Activated CD8-positive, alpha-beta memory T cell treated with anti-CD3 and anti-CD28 coated beads for 48 hours (primary cell): ENCODE measurements at places on chromosomes 4 and X.

DNA sequence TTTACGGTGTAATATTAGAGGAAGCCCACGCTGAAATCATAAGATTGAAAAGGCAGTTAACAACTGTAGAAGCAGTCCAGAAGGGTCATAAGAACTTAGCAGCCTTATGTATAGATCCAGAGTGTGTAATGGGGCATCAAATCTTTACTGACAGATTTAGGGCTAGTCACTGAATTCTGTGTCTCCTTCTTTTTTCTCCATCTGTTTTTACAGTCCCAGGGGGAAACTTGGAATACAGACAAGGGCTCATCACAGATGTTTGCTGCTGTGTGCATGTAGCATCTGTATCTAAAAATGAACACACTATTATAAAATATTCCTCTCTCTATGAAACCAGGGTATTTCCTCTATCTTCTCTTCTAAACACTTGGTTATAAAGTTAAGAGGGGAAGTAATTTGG, 43.9 kb downstream of the CYSLTR1 start:
- no peak for DNase-seq

- DNase-seq, result no peak
Observed at GRCh38 chr4:56803471-56803870, 18.0 kb downstream of the SPINK2 start.

- no peak for DNase-seq
Observed at GRCh38 chrX:16138108-16138427, 14.7 kb downstream of the GRPR start.

DNA sequence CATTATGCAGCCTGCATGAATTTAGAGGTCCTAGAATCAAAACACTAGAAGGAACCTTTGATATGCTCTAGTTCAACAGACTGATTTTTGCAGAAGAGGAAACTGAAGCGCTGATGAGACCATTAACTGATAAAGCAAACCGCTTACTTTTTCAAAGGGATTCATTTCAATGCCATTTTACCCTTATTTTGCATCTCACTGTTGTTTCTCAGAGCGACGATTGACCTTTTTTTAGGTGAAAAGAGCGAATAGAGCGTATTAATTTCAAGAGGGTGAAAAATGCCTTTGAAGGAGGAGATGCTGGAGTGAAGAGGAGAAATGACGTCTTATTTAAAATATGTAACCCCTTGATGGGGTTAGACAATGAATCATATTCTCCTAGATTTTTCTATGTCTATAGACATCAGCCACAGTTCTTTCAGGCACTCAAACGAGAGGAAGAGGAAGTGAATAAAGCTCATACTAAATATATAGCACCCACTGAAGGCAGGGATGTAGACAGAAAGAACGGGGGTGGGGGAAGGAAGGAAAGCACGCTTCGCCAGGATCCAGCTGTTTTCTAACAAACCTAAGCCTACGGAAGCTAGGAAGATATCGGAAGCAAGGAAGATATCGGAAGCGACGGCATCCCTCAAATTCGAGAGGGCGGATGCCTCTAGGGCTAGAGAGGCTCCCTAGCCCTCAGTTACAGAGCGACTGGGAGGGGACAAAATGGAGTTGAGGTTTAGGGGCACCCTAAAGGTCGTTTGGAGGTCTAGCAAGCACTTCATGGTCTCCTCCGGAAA, 848 bp downstream of the ACSL4 start:
- DNase-seq, result no peak

DNA sequence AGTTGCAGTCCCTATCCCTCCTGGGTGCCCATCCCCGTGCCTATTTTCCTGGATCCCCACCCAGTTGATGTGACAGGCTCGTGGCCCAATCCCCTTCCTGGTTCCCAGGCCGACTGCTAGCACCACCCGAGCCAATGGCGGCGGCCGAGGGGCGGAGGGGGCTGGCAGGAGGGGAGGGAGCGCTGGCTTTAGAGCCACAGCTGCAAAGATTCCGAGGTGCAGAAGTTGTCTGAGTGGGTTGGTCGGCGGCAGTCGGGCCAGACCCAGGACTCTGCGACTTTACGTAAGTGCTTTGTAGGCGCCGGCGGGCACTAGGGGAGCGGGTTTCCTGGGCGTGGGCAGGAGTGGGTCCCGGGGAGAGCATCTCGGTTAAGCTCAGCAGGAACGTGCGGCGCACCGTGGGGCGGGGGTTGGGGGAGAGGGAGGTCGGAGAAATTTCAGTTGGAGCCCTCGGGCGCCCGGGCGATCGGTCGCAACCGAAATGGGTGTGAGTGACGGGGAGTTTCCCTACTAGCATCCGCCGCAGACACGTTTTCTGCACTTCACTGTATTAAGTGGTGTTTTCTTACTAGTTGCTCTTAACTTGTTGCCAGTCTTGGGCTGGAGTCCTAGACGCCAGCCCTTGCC, at the start of gene PLS3:
PLS3 (plus strand) TSS at position 197 of the 627 bp plus-strand sequence. CDS start 49,077 bp downstream, outside the sequence.
- no peak for DNase-seq

DNA sequence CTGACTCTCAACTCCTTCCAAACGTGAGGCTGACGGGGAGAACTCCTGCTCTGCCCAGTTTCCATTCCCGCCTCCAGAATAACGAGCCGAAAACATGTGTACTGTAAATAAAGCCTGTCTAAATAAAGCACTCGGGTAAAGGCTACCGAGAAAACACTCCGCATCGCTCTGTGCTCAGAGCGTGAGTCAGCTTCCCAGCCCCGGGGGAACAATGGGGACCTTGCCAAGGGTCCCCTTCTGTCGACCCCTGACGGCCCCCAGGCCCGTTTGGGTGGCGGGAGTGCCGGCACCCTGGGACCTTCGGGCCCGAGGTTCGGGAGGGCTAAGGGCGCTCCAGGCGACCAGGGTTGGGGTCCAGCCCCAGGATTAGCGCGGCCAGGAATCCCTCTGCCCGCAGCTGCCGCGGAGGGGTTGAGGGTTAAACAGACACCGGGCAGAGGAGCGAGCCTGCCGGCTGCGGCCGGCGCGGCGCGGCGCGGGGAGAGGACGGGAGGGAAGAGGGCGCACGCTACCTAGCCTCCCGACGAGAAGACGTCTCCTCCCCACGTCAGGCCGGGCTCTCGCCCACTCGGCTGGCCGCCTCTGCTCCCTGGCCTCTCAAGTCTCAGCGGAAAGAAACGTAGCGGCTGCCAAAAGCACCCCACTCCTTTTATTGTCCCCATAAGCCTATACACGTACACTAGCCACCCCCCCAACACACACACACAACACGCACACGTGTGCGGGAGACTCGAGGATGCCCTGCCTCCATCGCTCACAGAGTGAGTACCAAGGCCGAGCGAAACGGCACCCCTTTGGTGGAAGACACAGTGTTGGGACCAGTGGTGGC, 85.5 kb downstream of the BCOR start:
- no peak for DNase-seq

GRCh38 chr4:14520171-14520570, 482.1 kb upstream of the CPEB2 start:
- no peak for DNase-seq

- DNase-seq, result no peak
Observed at GRCh38 chrX:9390121-9390520, 74.7 kb upstream of the TBL1X start.

GRCh38 chr4:180650273-180650672, 1592.9 kb upstream of the TENM3 start:
- no peak for DNase-seq

GRCh38 chrX:8083286-8083685, 87.8 kb downstream of the VCX2 start:
- DNase-seq, result no peak

DNA sequence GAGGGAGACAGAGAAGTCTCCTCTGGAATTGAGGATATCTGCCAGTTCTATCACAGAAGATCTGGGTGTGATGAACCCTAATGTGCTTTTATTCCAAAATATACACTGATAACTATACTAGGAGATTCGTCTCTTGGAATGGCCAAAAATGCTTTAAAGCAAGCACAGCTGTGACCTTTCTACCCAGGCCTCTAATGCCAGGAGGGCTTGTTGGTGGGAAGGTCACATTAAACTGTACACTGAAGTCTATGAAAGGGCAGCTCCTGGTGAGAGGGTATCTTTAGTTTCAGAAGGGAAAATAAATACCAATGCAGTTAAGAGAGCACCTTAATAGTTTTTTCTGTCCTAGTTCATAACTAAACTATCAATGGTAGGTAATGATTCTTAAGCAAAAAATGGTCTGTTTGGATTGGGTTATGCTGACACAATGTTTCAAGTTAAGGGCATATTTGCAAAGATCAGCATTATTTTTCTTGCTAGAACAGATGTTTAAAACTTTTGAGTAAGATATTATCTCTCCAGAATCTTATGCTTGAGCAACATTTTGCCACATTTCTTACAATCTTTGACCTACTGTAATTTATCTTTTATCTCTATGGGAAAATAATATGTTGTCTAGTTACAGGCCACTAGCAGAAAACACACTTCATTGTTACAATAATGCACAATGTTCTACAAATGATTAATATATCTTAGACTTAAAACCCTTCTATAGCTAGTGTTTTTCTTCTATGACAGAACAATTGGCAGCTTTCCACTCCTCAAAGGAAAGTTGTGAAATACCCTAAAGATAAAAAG, 59.6 kb downstream of the SEC24D start:
- no peak for DNase-seq

DNA sequence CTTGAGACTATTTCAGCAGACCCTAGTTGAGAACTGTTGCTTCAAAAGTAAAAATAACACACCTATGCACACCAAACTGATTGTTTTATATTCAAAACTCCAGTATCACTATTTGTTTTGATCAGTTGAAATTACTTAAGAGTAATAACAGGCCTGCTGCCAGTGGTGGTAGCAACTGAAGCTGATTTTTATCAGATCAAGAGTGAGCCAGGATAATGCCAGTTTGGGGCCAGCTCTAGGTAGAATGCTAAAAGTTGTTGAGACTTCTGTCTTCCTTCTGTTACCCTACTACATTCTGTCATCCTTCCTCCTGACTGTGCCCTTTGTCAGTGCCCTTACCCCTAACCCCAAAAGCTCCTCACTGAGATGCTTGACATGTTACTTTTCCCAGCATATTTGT, 228.7 kb upstream of the SPRY1 start:
- DNase-seq, result no peak

- no peak for DNase-seq
Observed at GRCh38 chr4:41057467-41057866, 156.9 kb downstream of the APBB2 start.

DNA sequence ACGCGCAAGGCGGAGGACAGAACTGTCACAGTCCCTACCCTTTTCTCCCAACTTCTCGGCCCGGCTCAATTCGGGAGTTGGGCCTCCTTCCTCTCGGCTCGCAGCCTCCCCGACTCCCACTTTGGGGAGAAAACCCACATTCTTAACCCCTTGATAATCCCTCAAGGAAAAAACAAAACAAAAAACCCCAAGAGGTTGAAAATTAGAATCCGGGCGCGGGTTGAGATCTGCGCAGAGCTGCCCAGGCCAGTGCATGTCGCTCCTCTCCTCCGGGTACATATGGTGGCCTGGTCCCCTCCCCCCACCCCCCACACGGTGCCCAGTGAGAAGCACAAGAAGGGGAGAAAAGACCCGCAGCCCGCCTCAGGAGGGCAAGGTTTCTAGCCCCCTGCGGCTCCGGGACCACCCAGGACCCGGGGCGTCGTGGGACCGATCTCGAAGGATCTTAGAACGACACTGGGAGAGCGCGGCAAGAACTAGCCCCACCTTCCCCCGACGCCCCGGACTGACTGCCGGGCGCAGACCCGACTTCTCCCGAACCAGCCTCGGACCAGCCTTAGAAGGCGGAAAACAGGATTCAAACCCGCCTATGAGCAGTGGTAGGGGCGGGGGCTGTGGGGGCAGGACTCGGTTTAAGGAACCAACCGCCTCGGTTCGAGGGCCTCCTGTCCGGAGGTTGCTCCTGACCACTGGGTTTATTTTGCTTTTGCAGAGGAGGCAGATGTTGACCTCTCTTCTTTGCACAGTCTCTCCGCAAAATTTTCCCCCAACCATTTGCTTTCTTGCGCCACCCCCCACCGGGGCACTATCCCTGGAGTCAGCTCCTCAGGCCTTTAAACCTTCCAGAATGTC, 2.5 kb upstream of the PDGFRA start:
- DNase-seq, result no peak

- DNase-seq, result no peak
Observed at GRCh38 chrX:19799319-19800182, 87.8 kb downstream of the SH3KBP1 start.

GRCh38 chr4:45629717-45630116, 494.1 kb downstream of the GABRG1 start:
- no peak for DNase-seq

- no peak for DNase-seq
Observed at GRCh38 chr4:26942871-26943270, 82.2 kb downstream of the STIM2 start.

- no peak for DNase-seq
Observed at GRCh38 chrX:15564981-15565579, 35.7 kb downstream of the ACE2 start.

- no peak for DNase-seq
Observed at GRCh38 chr4:144316869-144317268, 176.4 kb upstream of the GYPA start.

DNA sequence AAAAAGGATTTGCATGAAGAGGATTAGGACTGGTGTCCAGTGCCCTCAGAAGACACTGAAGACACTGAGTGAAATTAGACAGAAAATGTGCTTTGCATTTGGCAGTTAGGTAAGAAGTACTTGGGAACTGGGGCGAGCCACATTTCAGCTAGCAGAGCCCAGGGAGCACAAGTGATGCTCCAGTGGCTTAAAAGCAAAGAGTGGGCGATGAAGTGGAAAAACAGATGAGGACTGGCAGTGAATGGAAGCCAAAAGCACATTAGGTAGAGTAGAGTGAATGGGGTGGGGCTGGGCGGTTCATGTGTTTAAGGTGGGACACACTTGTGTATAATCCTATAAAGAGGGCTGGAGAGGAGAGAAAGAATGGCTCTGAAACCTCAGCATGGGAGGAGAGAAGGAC, 18.4 kb downstream of the DCLK2 start:
- no peak for DNase-seq

DNA sequence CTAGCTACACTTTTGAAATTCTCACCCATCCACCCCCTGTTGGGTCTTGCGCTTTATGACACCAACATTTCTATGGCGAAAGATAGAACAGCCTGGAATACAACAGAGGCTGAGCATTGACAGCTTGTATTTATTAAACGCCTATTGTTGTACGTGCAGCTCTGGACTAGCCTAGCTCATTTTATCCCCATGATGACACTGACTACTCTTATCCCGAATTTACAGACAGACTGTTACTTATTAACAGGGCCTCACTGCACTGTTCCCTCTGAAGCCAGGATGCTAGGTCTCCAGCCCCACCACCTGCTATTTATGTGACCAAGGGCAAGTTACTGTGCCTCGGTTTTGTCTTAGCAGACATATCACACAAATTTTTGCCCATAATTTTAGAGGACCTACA, 1.0 kb upstream of the RFC1 start:
- no peak for DNase-seq
